Endodermal cell (in vitro differentiated cells): ENCODE measurements at places on chromosomes 2 and 18. TPM values are rescaled to one million over a fixed set of nuclear protein-coding genes. Genes with fewer than 3 reads are reported as not detected.

The ATOH8 gene
- total RNA-seq: 1.2 and 1.3 TPM in 2 replicates

The DNAH6 gene
- total RNA-seq: 1.4 to 2.0 TPM (median 1.7 TPM) in 3 replicates

The CTLA4 gene
- not detected in 3 replicates for total RNA-seq

The MOGAT1 gene
- total RNA-seq: not detected in 2 replicates

The KCNIP3 gene
- 0.26 and 1.2 TPM in 2 replicates for total RNA-seq

The IL36B gene
- not detected in 3 replicates for total RNA-seq

The CD8B gene
- not detected in 3 replicates for total RNA-seq

The ZNF638 gene
- total RNA-seq: 208 to 239 TPM (median 229 TPM) in 3 replicates

The PDCL3 gene
- total RNA-seq: 29.9 to 40.3 TPM (median 38.9 TPM) in 3 replicates

DNA sequence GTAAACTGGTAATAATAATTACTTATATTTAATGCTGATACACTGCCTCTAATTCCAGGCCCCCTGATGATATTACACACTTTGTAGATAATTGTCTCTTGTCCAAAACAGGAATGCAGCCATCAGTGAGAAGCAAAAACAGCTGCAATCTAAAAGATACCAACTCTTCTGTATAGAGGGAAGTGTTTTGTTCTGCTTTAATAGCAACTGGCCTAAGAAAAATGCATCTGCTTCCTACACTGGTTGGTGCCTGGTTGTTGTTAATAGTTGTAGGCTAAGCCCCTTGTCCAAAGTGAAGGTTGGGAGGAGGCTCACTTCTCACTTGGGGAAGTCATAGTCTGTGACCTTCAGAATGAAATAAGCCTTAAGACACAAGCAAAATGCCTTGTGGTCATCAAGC, 332.0 kb downstream of the ZNF521 start:
- DNase-seq: no peak

GRCh38 chr2:46422717-46423394, 56.5 kb upstream of the TMEM247 start:
- DNase-seq: no peak

DNA sequence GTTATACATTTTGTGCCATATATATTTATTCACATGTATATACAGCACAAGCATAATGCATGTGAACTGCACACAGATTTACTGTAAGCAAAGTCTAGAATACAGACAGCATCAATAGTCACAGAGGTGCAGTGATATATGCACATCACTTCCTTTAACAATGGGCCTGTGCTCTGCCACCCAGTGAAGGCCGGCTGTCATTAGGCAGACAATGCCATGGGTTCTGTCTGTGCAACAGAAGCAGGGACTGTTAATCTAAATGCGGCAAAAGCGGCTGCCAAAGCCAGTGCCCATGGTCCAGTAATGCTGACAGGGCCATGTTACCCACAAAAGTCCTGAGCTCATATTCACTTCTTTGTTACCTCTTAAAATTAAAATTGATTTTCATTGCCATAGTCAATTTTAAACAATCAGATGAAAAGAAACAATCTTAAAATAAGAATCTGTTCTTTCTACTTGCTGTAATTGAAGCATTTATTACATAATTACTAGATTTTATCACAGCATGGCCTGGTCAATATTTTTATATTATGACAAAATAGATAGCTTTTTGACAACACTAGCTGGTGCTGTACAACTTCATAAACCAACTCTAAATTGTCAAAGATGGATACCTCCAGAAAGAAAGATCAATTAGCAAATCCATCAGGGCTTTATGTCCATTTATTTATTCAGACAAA, 232.0 kb downstream of the STK39 start:
- no peak for DNase-seq

DNA sequence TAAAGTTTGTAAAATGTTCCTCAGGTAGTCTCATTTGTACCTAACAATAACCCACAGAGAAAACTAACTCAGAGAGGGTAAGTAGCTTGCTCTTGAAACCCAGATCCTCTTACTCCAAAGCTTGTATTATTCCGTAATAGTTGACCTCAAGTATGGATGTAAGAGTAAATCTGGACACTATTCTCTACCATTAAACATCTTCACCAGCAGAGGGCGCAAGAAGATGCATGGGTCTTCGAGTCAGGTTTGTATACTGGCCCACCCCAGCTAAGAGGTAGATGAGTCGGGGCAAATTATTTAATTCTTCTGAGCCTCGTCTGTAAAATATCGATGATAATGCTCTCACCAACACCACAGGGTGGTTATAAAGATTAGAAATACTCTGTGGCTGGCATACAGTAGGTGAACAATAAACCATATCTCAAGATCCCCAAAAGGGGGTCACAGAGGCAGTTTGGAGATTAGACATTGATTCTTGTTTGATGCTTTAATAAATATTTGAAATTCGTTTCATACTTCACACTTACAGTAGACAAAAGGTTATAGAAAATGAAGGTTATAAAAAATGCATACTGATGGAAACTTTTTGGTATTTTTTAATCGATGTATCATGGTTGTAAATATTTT, 3.5 kb upstream of the CABLES1 start:
- DNase-seq: peak; percentile 83
